ENCODE measurements at places on chromosomes 16 and 17. TPM values are rescaled to one million over a fixed set of nuclear protein-coding genes. Genes with fewer than 3 reads are reported as not detected.

DNA sequence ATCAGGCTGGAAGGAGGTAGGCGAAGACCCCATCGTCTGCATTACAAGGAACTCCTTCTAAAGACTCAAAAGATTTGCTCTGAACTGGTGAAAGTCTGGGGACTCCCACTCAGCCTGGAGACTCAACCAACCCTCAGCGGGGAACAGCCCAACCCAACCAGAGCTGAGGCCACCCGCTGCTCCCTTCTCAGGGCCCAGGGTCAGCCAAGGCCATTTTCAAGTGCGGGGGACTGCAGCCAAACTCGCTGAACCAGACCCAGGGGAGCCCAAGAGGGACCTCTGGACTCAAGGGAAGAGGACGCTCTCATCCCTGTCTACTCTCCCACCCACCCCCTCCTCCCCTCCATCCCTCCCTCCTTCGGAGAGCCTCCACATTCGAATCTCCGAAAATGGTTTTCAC, 24.1 kb downstream of the XYLT1 start:
- DNase-seq = no peak

- DNase-seq = no peak
Observed at GRCh38 chr17:9487406-9487805, 88.2 kb downstream of the STX8 start.

- DNase-seq = no peak
Observed at GRCh38 chr16:82735186-82735585, 108.4 kb downstream of the CDH13 start.

- DNase-seq = no peak
Observed at GRCh38 chr16:68715471-68715870, 21.6 kb upstream of the CDH1 start.

- DNase-seq = no peak
Observed at GRCh38 chr16:5944971-5945370, 847.4 kb upstream of the EEF2KMT start.

- DNase-seq = no peak
Observed at GRCh38 chr17:33551911-33552310, 258.8 kb upstream of the ASIC2 start.

The AANAT gene
- not detected for total RNA-seq

The TP53TG3B gene
- 0.32 TPM for total RNA-seq

The CA4 gene
- not detected for total RNA-seq

The CLEC18A gene
- 0.32 TPM for total RNA-seq

The KCNH4 gene
- not detected for total RNA-seq

The MRPL38 gene
- 33.7 TPM for total RNA-seq

The ALOX12 gene
- under 0.01 TPM for total RNA-seq

The CDRT15L2 gene
- not detected for total RNA-seq

The MFSD6L gene
- total RNA-seq = not detected

All from fibroblast of villous mesenchyme (primary cell).